B cell (primary cell): ENCODE measurements at places on chromosomes 6 and 20. TPM values are rescaled to one million over a fixed set of nuclear protein-coding genes. Genes with fewer than 3 reads are reported as not detected.

- DNase-seq: no peak
- peaks cover 12% of the 10 kb centered on the region for H3K36me3 ChIP-seq
- H3K27me3 ChIP-seq: no peaks in the 10 kb centered on the region
- no peak overlapping the region for H3K4me3 ChIP-seq
- H3K4me1 ChIP-seq: no peaks in the 10 kb centered on the region
- H3K27ac ChIP-seq: no peak overlapping the region
Observed at GRCh38 chr6:108686896-108687295, 126.2 kb downstream of the FOXO3 start.

GRCh38 chr20:36501367-36502006 is 39.8 kb upstream of the MYL9 start:
- H3K36me3 ChIP-seq: peaks cover 5% of the 10 kb centered on the region
- DNase-seq: no peak
- H3K4me1 ChIP-seq: no peaks in the 10 kb centered on the region
- H3K27ac ChIP-seq: no peak overlapping the region
- no peak overlapping the region for H3K4me3 ChIP-seq

DNA sequence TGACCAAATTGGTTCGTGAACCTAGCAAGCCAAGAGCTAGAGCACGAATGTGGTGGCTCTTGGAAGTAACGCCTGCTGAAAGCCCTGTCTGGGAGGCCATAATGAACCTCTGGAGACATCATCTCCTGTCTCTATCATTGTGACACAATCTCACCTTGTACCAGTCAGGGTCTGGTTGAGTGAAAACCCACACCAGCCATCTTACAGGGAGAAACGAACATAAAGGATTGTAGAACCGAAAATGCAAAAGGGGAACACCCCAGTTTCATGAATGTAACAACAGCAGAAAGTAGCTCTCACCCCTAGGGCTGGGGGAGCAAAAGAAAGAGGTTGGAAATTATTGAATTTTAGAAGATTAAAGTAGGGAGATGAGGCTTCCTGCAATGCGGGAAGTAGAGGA is 50.9 kb upstream of the TAB2 start:
- H3K27me3 ChIP-seq: no peaks in the 10 kb centered on the region
- peaks cover 34% of the 10 kb centered on the region for H3K4me1 ChIP-seq

GRCh38 chr6:108846101-108846500 is 2.1 kb upstream of the ARMC2 start:
- no peak overlapping the region for H3K4me3 ChIP-seq
- peaks cover 3% of the 10 kb centered on the region for H3K27me3 ChIP-seq
- H3K4me1 ChIP-seq: peaks cover 15% of the 10 kb centered on the region
- no peaks in the 10 kb centered on the region for H3K36me3 ChIP-seq

GRCh38 chr20:41426976-41427375 is 60.4 kb upstream of the EMILIN3 start:
- H3K27ac ChIP-seq: no peak overlapping the region
- H3K36me3 ChIP-seq: no peaks in the 10 kb centered on the region
- H3K4me1 ChIP-seq: no peaks in the 10 kb centered on the region
- no peaks in the 10 kb centered on the region for H3K27me3 ChIP-seq
- DNase-seq: no peak

- peaks cover 3% of the 10 kb centered on the region for H3K27me3 ChIP-seq
- no peaks in the 10 kb centered on the region for H3K36me3 ChIP-seq
- DNase-seq: no peak
- H3K27ac ChIP-seq: no peak overlapping the region
- no peak overlapping the region for H3K4me3 ChIP-seq
Observed at GRCh38 chr6:117494283-117494682, 11.8 kb downstream of the DCBLD1 start.

DNA sequence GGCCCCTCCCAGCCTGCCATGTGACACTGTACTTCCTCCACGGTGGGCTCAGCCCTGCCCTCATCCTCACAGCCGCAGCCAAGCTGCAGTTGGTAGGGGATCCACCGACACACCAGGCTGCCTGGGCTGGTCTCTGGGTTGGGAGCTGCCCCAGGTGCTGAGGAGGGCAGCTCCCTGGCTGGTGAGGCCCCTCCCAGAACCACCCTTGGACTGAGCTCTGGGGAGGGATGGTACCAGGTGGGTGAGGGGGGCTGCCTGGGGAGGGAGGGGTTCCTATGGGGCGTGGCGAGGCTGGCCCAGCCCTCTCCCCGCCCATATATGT is 185 bp upstream of the TNFRSF6B start:
- no peaks in the 10 kb centered on the region for H3K27me3 ChIP-seq
- no peak overlapping the region for H3K4me3 ChIP-seq
- H3K27ac ChIP-seq: no peak overlapping the region

GRCh38 chr6:52574709-52575501 is 2.0 kb downstream of the TRAM2 start:
- no peaks in the 10 kb centered on the region for H3K27me3 ChIP-seq
- peak overlapping the region; percentile 0 for H3K27ac ChIP-seq
- H3K4me1 ChIP-seq: peaks cover 32% of the 10 kb centered on the region
- peak; percentile 62 for DNase-seq
- H3K4me3 ChIP-seq: no peak overlapping the region

DNA sequence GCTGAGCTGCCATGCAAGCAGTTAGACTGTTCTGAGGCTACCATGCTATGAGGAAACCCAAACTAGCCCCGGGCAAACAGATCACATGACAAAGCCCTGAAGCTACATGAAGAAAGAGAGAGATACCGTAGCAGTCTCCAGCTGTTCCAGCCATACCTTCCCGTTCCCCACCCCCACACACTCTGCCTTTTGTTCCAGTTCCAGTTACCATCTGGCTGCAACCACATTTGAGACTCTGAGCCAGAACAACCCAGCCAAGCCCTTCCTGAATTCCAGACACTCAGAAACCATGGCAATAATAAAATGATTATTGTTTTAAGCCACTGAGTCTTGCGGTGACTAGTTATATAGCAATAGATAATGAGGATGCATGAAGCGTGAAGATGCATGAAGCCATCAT is 28.3 kb downstream of the RIN2 start:
- no peak overlapping the region for H3K4me3 ChIP-seq
- no peak overlapping the region for H3K27ac ChIP-seq
- no peaks in the 10 kb centered on the region for H3K27me3 ChIP-seq
- DNase-seq: no peak
- no peaks in the 10 kb centered on the region for H3K36me3 ChIP-seq

DNA sequence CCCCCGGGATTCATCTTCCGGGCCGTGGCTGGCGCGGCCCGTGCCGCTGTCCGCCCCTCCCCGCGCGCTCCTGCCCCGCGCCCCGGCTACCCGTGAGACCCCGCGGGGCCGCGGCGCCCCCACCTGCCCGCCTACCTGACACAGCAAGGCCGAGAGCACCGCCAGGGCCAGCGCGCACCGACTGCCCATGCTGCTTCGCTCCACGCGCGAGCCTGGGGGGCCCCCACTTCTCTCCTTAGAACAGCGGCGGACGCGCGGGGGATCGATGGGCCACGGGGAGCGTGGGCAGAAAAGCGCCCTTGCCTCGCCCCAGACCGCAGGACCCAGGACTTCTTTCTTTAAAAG is 955 bp downstream of the DLL1 start:
- H3K36me3 ChIP-seq: no peaks in the 10 kb centered on the region
- H3K4me1 ChIP-seq: peaks cover 53% of the 10 kb centered on the region
- no peak for DNase-seq
- no peak overlapping the region for H3K27ac ChIP-seq
- peak overlapping the region; percentile 4 for H3K4me3 ChIP-seq

GRCh38 chr20:41432746-41433145 is 66.1 kb upstream of the EMILIN3 start:
- DNase-seq: no peak
- H3K36me3 ChIP-seq: peaks cover 10% of the 10 kb centered on the region
- no peak overlapping the region for H3K4me3 ChIP-seq

DNA sequence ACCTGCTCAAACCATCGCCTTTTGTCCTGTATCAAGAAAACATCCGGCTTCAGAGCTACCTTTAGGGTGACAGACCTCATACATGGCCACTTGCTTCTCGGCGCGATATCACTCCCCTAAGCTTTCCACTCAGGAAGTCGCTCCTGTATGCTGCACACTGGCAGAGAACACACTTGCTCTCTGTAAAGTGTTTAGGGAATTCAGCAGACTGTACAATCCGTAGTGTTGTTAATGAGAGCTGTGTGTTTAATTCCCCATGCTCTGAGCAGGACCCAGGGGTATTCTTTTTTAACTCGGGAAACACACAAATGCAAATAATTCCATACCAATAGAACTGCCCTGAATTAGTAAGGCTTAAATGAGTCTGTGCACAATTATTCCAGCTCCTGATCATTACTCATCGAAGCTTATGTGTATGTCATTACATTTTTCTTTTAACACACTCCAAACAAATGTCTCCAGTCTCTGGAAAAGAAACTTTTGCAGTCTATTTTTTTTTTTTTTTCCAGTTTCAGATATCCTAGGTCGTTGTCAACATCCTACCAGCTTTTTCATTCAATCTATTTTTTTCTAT is 338.7 kb upstream of the ARID1B start:
- H3K27ac ChIP-seq: no peak overlapping the region
- no peaks in the 10 kb centered on the region for H3K4me1 ChIP-seq
- H3K27me3 ChIP-seq: no peaks in the 10 kb centered on the region
- DNase-seq: no peak
- no peak overlapping the region for H3K4me3 ChIP-seq

DNA sequence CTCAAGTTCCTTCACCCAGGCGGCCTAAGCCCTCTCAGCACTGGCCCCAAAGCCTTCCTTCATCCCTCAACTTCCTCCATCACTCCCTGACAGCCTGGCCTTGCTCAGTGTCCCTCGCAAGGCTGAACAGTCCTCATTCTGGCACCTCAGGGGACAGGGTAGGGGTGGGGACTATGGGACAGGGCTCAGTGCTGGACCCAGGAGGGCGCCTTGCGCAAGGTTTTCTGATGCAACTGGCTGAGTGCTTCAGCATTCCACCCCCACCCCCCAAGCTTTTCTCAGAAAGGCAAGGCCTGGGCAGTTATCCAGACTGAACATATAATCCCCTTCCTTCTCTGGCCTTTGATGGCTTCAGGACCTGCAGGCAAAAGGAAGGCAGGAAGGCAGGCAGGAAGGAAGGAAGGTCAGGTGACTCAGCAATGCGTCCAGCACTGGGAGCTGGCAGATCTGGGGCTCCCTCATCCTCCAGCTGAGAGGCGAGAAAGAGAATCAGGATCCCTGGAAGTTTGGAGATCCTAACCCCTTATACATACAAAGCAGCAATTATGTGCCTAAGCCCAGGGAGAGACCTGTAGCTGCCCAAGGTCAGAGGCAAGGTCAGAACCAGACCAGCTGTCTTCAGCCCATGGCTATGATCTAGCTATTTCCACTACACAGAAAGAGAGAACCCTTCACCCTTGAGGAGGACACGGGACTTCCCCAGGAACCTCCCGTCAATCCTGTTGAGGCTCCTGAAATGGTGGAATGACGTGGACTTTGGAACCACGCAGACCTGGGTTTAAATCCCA is 8.6 kb upstream of the TRIB3 start:
- no peaks in the 10 kb centered on the region for H3K27me3 ChIP-seq
- no peak overlapping the region for H3K4me3 ChIP-seq
- no peak for DNase-seq
- no peaks in the 10 kb centered on the region for H3K36me3 ChIP-seq

GRCh38 chr20:47493175-47493962 is 8.3 kb upstream of the NCOA3 start:
- no peak overlapping the region for H3K27ac ChIP-seq
- peaks cover 37% of the 10 kb centered on the region for H3K4me1 ChIP-seq
- no peak overlapping the region for H3K4me3 ChIP-seq

DNA sequence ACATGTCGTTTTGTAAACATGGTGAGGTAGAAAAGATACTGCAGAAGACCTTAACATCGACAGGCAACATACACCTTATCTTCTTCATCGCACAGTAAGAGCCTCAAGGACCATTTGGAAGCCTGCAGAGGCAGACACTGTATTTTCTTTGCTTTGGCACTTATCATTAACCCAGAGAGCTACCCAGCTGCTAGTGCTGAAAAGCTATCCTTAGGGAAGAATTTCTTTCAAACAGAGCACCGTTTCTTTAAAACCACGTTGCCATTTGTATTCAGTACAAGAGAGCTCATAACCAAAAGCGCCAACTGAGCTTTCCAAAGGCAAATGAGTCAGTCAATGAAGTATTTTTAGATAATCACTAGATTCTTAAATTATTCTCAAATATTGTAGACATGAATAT is 306.6 kb downstream of the EPM2A start:
- H3K27ac ChIP-seq: no peak overlapping the region
- H3K27me3 ChIP-seq: no peaks in the 10 kb centered on the region
- no peaks in the 10 kb centered on the region for H3K36me3 ChIP-seq
- DNase-seq: no peak

GRCh38 chr20:60043435-60043834 is 85.2 kb downstream of the CDH26 start:
- H3K27ac ChIP-seq: no peak overlapping the region
- H3K27me3 ChIP-seq: peaks cover 5% of the 10 kb centered on the region
- no peak overlapping the region for H3K4me3 ChIP-seq
- no peaks in the 10 kb centered on the region for H3K36me3 ChIP-seq

GRCh38 chr6:79640146-79641111 is 9.3 kb downstream of the SH3BGRL2 start:
- no peaks in the 10 kb centered on the region for H3K27me3 ChIP-seq
- no peak overlapping the region for H3K4me3 ChIP-seq
- no peaks in the 10 kb centered on the region for H3K4me1 ChIP-seq
- H3K27ac ChIP-seq: no peak overlapping the region
- H3K36me3 ChIP-seq: no peaks in the 10 kb centered on the region

DNA sequence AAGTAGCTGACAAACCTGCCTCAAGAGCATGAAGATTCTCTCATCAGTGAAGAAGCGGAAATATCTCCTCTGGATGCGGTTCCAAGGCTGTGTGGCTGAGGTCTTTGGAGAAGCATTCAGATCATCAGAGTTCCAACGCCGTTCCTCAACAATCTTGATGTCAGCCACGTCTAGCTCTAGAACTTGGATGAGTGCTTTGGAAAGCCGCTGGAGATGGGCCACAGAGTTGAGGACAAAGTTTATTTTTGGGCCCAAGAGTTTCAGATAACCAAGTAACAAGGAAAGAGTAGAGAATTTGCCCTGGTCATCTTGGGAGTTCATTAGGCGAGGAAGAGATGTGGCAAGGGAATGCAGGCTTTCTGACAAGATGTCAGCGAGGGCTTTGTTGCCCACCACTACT is 20.9 kb downstream of the TTI1 start:
- no peak for DNase-seq
- no peaks in the 10 kb centered on the region for H3K4me1 ChIP-seq
- H3K4me3 ChIP-seq: no peak overlapping the region
- H3K27me3 ChIP-seq: no peaks in the 10 kb centered on the region

DNA sequence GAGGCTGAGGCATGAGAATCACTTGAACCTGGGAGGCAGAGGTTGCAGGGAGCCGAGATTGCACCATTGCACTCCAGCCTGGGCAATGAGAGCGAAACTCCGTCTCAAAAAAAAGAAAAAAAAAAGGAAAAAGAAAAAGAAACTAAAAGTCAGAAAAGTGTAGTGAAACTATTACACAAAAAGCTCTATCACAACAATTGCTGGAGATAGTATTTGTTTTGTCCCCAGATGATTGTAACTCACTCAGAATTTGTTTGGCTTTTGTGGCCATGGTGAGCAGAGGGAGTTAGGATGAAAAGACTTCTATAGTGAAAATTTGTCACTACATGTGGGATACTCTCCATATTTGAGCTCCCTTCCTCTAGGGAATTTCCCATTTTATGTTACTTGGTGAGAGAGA is 5.2 kb upstream of the GOPC start:
- H3K27me3 ChIP-seq: no peaks in the 10 kb centered on the region
- H3K36me3 ChIP-seq: no peaks in the 10 kb centered on the region
- peaks cover 10% of the 10 kb centered on the region for H3K4me1 ChIP-seq
- H3K27ac ChIP-seq: no peak overlapping the region

GRCh38 chr6:152697634-152698033 is at the start of gene MYCT1:
MYCT1 (plus strand) TSS chr6:152697897; CDS start chr6:152697903, 6 bp downstream.
- H3K36me3 ChIP-seq: no peaks in the 10 kb centered on the region
- H3K27me3 ChIP-seq: no peaks in the 10 kb centered on the region
- DNase-seq: no peak
- H3K4me3 ChIP-seq: no peak within 1 kb of the TSS
- no peaks in the 10 kb centered on the region for H3K4me1 ChIP-seq

OOEP gene
- 0.97 TPM in 1 of 2 replicates, not detected in the other for total RNA-seq

ZNF311 gene
- 0.10 and 0.17 TPM in 2 replicates for total RNA-seq

PRDM13 gene
- not detected in 2 replicates for total RNA-seq

HLA-DMB gene
- 587 and 593 TPM in 2 replicates for total RNA-seq

SNAI1 gene
- 3.5 and 4.3 TPM in 2 replicates for total RNA-seq
